ENCODE measurements at places on chromosomes 12 and 14. TPM values are rescaled to one million over a fixed set of nuclear protein-coding genes. Genes with fewer than 3 reads are reported as not detected.

Gene KLRC1
- 0.52 TPM for total RNA-seq

Gene P2RX7
- total RNA-seq, result 3.6 TPM

Gene GPD1
- 0.86 TPM for total RNA-seq

Gene SENP1
- 53.6 TPM for total RNA-seq

Gene FSCB
- not detected for total RNA-seq

Gene P2RX2
- total RNA-seq, result not detected

Gene PTPRB
- total RNA-seq, result not detected

Gene OR4K13
- total RNA-seq, result not detected

Gene PRKAB1
- 26.5 TPM for total RNA-seq

Gene SLC7A7
- total RNA-seq, result 0.56 TPM

Gene KLRD1
- total RNA-seq, result 2.0 TPM

Data from activated naive CD8-positive, alpha-beta T cell treated with anti-CD3 and anti-CD28 coated beads for 36 hours (primary cell).